Hindlimb muscle (tissue), 1 donor: ENCODE measurements at places on chromosomes 2 and 18.

GRCh38 chr2:176128982-176129796 is at the start of gene HOXD8:
TSS of gene HOXD8 (plus strand) at chr2:176129705. CDS start at chr2:176130367, 662 bp downstream.
- DNase-seq, result peak; percentile 89

- DNase-seq, result no peak
Observed at GRCh38 chr18:34121200-34121721, 103.5 kb downstream of the NOL4 start.

DNA sequence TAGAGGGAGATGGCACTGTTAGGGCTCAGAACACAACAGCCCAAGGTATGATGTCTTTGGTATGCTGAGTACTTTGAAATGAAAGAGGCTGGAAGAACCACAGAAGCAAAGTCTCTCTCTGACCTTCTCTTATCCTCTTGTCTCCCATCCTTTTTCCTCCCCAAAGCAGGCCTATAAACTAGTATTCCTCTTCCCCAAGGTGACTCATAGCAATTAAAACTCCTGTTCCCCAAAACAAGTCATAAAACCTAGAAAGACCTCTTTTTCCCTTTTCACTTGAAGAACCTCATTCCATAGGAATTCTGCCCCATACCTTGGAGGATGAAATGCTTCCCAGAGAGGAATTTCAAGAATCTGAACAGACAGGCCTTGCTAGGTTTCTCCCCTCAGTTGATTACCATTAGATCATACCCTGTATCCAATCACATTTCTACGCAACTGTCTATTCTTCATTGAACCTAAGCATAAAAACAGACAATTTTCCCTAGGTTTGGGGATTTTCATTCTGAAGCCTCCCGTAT is 25.7 kb downstream of the MDH1 start:
- no peak for DNase-seq

GRCh38 chr2:112959109-112959812 is 18.5 kb upstream of the IL36G start:
- no peak for DNase-seq

- no peak for DNase-seq
Observed at GRCh38 chr18:74778191-74778847, 180.6 kb downstream of the ZNF407 start.

DNA sequence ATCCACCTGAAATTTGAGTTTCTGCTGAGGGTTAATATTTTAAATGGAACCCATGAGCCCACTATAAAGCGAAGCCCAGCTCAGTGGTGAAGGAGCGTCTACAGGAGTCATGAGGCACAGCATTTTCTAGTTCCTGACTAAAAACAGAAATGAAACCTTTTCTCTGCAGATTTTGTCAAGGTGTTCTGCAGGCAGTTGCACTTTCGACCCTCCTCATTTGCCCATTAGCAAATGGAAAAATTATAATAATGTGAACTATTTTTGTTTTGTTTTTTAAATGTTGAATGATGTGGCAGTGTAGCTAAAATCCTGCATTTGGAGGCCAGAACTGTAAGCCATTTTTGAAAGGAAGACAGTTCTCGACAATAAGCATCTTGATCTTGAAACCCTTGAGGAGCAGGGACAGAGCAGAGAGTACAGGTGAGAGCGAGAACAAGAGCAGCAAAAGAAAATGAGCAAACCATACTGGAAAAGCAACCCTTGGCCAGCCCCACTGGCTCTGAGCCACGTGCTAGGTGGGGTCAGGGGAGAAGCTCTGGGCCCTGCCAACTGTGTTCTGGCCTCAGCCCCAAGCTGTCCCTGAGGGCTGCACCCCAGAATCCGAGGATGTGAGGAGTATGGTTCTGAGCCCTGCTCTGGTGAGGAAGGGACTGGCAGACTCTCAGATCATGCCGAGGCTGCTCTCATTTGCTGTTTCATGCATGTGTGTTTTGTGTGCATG is 26.4 kb upstream of the COPS8 start:
- no peak for DNase-seq

- no peak for DNase-seq
Observed at GRCh38 chr2:236505041-236505440, 64.6 kb upstream of the ACKR3 start.

GRCh38 chr18:2914185-2914880 is 67.5 kb downstream of the EMILIN2 start:
- peak; percentile 79 for DNase-seq

GRCh38 chr2:161571051-161571429 is 53.2 kb upstream of the SLC4A10 start:
- no peak for DNase-seq

GRCh38 chr2:141075753-141076152 is 1055.1 kb downstream of the LRP1B start:
- DNase-seq, result no peak

- DNase-seq, result no peak
Observed at GRCh38 chr2:181120625-181121024, 140.2 kb downstream of the UBE2E3 start.

DNA sequence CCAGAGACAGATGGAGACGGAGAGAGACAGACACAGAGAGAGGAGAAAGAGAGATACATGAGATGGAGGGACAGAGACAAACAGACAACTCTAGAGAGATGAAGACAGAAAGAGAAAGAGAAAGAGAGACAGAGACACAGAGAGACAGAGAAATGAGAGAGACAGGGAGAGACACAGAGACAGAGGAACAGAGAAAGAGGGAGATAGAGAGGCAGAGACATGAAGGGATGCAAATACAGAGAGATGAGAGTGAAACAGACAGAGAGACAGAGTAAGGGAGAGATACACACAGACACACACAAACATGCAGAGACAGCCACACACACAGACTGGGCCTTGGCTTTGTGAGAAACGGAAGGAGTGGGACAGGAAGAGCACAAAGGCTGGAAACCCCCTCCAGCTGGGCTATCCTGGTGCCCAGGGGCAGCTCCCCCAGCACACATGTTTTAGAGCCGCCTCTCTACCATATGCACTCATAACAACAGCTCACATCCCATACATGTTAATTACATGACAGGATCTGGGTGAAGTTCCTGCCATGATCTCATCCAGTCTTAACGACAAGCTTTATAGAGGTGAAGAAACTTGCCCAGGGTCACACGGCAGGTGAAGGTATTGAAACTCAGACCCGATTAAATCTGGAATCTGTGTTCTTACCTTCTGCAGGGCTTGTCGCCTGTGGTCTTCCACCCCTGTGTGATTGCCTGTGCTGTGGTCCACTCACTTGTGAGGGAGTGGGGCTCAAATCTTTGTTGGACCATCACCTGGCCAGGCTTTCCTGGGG is 32.4 kb downstream of the IL18R1 start:
- DNase-seq, result no peak

- DNase-seq, result no peak
Observed at GRCh38 chr2:40886100-40886499, 434.2 kb upstream of the SLC8A1 start.

DNA sequence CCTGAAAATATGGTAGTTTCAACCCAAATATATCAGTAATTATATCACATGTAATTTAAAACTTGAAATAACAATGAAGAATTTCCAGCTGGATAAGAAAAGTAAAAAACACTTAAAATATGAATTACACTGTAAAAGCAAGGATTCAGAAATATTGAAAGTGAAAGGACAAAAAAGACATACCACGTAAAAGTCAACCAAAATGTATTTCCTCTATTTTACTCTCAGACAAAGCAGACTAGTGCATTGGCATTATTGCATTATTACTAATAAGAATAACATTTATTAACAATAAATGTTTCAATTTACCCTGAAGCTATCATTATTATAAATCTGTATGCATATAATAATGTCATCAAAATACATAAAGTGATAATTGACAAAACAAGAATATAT is 445.1 kb upstream of the TRIB2 start:
- DNase-seq, result no peak

DNA sequence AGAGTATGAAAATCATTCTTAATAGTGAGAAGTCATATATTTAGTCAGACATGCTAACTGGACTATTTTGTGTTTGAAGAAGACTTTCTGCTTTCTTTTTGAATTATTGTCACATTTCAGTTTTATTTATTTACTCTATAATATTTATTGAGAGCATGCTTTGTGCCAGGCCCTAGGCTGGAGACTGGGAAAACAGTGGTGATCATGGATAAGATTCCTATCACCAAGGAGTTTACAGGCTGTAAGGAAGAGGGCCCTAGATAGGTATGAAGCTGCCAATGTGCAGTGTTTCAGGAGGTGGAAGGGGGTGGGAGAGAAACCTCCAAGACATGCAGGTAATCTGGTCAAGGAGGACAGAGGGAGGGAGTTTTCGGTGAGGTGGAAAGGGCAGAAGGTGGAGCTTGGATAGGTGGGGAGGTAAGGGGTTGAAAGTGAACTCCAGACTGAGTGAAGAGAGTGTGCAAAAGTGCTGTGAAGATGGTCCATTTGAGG is 207.5 kb downstream of the ARHGAP15 start:
- no peak for DNase-seq

- DNase-seq, result no peak
Observed at GRCh38 chr2:39492716-39493115, 55.6 kb upstream of the MAP4K3 start.

GRCh38 chr2:207227062-207227748 is 61.5 kb upstream of the KLF7 start:
- DNase-seq, result peak; percentile 38

DNA sequence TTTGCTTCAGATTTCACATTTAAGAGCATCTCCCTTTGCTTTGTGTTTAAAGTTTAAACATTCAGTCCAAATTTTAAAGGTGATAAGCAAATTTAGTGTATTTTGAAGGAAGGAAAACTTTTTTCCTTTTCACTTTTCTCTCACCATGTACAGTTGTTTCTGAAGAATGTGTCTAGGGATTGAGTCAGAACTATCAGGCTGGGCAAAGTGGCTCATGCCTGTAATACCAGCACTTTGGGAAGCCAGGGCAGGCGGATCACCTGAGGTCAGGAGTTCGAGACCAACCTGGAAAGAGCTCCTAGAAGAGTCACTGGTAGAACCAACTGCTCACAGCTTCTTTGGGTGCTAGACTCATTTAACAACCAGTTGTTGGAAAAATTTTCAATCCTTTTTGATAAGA is 327.0 kb upstream of the THUMPD2 start:
- no peak for DNase-seq

DNA sequence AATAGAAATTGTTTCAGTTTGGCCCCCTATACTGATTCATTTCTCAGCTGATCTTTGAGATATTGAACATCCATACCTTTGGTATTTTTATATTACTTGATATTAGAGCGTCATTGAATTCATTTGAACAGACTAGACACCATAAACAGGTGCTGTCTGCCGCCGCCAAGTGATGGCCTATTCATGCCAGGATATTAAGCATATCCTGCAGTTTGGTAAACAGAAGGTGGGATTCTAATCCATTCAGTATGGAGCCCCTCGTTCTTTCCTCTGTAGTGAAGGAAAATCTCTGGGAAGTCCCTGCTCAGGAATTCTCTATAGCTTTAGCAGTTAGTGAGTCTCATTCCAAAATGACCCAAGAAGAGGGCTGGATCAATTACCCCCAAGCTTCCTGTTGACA is 23.0 kb upstream of the CD28 start:
- DNase-seq, result no peak

DNA sequence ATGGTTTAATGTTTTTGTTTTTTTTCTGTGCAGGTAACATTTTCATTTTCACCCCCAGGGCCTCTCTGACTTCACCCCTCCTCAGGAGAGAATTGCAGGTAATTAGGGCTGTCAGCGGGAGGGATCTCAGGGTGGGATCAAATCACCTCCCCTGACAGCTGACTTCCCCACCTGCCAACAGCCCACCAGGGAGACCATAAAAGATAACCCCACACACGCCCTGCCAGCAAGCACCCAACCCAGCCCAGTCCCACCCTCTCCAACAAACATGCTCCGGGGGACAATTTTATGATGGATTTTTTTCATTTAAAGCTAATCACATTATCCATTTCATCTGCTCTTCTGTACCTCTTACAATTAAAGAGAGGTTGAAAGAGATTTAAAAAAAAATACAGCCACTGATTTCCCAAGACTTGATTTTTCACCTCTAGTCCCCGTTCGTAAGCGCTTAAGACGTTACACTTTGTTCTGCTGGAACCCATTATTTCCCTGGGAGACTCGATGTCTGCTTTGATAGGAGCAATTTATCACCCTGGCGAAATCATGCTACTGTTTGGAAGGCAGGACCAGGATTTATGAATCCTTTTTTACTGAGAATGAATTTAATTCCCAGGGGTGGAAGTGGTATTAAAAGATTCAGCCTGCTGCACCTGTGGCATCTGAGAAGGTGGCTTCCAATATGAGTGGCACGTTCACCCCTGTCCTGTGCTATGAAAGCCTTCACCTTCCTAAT is 232.9 kb upstream of the ID2 start:
- DNase-seq, result no peak

- no peak for DNase-seq
Observed at GRCh38 chr2:5938566-5938896, 246.3 kb downstream of the SOX11 start.

GRCh38 chr18:13178976-13179375 is 39.6 kb upstream of the LDLRAD4 start:
- DNase-seq, result no peak

- DNase-seq, result peak; percentile 51
Observed at GRCh38 chr2:70141212-70141901, 49.5 kb downstream of the C2orf42 start.

GRCh38 chr2:151553-152334 is 105.4 kb upstream of the FAM110C start:
- no peak for DNase-seq

DNA sequence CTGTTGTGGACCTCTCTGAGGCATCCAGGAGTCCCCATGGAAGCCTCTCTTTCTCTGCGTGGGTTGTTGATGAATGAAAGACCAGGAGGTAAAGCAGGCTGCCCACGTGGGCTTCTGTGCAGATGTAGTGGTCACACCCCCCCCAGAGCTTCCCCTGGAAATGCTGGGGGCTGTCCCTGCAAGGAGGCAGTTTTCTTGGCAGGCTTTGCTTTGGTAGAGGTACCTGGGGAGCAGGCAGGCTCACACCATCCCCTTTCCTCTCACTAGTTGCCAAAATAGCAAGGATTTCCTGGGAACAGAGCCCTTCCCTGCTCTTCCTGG is 97.6 kb upstream of the MAP3K20 start:
- no peak for DNase-seq

DNA sequence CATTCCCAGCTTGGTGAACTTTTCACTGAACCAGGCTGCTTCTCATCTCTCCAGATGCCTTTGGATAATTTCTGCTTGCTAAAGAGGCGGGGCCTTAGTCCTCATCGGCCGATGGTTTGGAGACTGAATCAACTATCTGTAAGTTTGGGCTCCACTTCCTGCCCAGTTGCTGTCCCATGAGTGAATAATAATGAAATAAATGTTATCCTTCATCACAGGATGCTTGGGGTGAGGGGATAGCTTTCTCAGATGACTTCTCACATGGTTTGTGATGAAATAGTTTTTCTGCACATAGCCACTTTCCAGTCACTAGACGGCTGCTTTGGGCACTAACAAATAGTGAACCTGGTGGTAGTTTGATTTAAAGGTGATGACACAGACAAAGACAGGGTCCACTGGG is 376.6 kb upstream of the TRIB2 start:
- DNase-seq, result no peak
